ENCODE measurements at places on chromosomes 7 and 10.

- no peak for DNase-seq
Observed at GRCh38 chr7:37942934-37943610, 22.6 kb downstream of the EPDR1 start.

DNA sequence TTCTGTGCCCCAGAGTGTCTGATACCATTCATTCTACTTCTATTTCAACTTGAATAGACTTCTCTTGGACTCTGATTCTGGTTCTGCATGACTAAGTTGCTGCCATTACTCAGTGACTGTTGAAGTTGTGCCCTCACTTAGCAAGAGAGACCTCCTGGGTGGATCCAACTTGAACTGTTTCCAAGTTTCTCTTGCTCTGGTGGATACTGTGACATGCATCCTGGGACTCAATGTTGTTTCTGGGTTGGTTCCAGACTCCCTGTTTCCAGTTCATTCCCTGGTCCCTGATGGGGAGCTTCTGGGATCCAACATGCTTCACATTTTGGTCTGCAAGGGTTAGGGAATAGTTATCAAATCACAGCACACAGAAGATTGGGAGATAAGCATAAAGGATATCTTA, 26.2 kb upstream of the PRPF18 start:
- DNase-seq = no peak

- no peak for DNase-seq
Observed at GRCh38 chr7:35003679-35004303, 33.5 kb downstream of the DPY19L1 start.

DNA sequence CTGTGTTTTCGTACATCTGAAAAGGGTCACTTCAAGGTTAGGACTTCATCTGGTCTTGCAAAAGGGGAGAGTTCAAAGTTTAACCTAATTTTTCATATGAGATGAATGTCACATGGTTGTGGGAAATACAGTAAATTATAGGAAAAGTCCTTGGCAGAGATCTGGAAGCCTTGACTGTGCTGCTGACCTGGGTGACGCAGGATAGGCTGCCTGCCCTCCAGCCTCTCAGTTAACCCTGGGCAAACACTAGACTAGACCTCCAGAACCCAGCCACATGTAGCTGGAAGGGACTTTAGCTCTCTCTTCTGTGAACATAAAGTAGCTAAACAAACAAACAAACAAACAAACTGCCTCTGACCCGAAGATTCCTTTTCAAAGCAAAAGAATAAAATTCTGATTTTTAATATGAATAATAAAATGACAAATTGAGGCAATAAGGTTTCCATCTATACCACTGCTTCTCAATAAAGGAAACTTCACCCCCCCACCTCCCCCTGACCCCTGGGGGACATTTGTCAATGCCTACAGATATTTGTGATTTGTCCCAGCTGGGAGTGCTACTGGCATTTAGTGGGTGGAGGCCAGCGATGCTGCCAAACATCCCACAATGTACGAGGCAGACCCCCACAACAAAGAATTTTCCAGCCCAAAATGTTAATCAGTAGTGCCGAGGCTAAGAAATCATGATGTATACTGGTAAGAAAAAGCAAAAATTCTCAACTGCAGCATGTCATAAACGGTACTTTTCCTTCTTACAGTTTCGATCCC, 75.2 kb upstream of the PRR15 start:
- no peak for DNase-seq

DNA sequence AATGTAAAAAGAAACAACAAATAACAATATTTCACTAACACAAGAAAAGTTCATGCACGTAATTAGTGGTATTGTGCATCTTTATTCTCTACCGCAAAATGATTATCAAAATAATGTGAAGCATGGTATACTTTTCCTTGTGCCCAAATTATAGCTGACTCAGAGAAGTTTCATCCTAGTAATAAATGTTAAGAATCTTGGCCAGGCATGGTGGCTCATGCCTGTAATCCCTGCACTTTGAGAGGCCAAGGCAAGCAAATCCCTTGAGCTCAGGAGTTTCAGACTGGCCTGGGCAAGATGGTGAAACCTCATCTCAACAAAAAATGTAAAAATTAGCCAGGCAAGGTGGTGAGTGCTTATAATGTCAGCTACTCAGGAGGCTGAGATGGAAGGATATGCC, 105.0 kb downstream of the KMT2C start:
- DNase-seq = no peak

DNA sequence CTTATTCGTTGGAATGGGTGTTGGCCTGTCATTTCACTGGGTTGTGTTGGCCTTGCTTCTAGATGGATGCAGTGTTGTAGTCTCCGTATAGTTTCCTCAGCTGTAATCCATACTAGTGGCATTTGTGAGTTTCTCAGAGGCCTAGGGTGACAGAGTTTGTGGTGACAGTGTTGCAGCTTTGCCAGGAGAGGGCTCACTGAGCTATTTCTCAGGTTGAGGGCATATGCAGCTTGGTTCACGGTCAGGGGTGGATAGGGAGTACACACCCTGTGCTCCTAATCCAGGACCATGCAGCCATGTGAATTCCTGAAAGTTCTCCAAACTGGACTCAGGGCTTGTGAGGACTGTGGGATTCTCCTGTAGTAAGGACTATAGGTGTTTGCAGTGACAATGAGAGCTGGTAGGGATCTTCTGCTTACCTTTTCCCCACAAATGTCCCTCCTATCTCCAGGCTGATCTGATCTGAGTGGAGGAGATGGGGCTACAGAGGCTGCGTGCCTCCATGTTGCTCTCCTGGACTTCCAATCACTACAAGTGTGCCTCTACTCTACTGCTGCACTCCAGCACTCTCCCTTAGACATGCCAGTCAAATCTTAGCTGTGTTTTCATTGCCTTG, 229.0 kb downstream of the STK31 start:
- DNase-seq = no peak

DNA sequence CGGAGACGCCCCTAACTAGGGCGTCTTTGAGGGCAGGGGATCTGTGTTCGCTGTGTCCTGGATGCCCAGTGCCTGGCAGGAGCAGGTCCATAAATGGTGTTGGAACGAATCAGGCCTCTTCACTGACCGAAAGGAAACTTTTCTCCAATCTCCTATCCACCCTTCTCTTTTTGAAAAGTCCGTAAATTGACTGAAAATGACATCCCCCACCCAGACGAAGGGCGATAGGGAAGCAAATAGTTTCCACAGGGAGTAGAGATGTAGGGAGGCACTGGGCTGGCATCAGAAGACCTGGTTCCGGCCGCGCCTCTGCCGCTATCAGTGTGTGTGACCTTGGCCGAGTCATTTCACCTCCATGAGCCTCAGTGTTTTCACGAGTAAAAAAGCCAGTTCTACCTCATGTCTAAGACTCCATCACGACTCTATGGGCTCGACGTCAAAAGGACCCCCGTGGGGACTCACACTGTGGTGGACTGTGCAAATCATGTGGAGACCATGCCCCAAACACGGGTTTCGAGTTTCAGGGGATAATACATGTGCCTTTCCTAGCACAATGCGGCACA, 497 bp upstream of the RAB11FIP2 start:
- DNase-seq = no peak

GRCh38 chr10:58350619-58351323, 16.0 kb downstream of the UBE2D1 start:
- DNase-seq = no peak

GRCh38 chr7:93219868-93220267, 6.4 kb downstream of the HEPACAM2 start:
- no peak for DNase-seq

GRCh38 chr7:151484971-151485707, 34.6 kb downstream of the RHEB start:
- no peak for DNase-seq

DNA sequence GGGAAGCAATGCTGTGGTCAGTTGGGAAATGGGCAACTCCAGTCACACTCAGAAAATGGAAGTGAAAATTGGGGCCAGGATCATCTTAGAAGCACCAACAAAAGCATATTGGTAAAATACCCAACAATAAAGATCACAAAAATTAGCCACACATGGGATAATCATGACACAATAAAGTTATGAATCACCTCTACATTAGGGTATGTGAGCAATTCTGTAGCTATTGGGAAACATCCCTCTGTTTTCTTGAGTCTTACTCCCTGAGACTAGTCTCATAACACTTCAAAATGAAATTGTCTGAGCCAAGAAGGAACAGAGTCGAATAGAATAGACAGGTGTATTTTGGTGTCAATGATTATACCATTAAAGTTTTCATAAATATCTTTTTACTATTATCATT, 178.3 kb downstream of the DYNC1I1 start:
- no peak for DNase-seq

- no peak for DNase-seq
Observed at GRCh38 chr7:94400643-94401427, 6.1 kb downstream of the COL1A2 start.

GRCh38 chr10:105837951-105838350, 1196.9 kb downstream of the SORCS3 start:
- DNase-seq = peak; percentile 36

- DNase-seq = no peak
Observed at GRCh38 chr7:101066141-101066832, 19.0 kb upstream of the TRIM56 start.

- DNase-seq = no peak
Observed at GRCh38 chr10:106930751-106931150, 233.8 kb downstream of the SORCS1 start.

DNA sequence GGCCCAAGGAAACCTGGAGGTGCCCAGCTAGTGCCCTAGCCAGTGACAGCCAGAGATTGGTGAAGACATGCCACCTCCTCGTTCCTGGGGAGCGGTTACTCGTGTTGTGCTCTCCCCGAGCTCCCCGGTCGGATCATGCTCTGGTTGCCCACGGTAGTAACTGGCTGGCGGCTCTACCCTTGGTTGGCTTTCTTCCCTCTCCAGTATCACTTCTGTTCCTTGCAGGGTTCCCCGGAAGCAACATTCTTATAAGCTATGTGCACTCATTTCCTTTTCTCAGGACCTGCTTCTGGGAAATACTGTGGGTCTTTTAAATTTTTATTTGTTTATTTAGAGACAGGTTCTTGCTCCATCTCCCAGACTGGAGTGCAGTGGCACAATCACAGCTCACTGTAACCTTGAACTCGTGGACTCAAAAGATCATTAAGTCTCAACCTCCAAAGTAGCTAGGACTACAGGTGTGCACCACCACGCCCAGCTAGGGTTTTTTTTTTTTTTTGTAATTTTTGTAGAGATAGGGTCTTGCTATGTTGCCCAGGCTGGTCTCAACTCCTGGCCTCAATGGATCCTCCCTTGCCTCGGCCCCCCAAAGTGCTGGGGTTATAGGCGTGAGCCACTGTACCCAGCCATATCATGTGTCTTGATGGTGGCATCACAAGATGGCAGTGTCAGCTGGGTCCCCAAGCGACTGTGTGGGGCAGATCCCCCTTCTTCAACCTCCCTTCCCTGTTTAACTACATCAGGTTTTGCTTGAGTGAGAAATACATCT, 6.9 kb upstream of the CALHM1 start:
- DNase-seq = no peak

DNA sequence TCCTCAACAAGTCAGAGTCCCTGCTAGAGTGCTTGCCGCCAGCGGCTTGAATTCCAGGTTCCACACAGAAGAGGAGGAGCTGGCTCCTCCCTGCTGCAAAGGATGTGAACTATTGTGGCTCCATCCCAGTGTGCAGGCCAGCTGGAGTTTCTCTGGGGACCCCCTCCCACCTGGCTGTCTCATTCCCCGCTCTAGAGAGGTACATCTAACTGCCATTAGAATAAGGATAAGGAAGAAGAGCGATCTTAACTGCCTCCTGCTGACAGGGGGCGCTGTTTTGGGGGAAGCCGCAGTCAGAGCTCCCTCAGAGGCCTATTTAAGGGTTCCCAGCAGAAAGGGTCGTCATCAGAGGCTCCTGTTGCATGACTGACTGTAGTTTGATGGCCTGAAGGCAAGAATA, 40.8 kb upstream of the HECW1 start:
- DNase-seq = no peak

- DNase-seq = peak; percentile 27
Observed at GRCh38 chr7:77799078-77799964, 748 bp downstream of the PHTF2 start.

GRCh38 chr7:98831641-98832221, 38.1 kb downstream of the TMEM130 start:
- peak; percentile 13 for DNase-seq

- DNase-seq = no peak
Observed at GRCh38 chr7:25244254-25245033, 16.2 kb upstream of the NPVF start.

- DNase-seq = no peak
Observed at GRCh38 chr7:109964780-109965179, 1126.1 kb upstream of the LRRN3 start.

DNA sequence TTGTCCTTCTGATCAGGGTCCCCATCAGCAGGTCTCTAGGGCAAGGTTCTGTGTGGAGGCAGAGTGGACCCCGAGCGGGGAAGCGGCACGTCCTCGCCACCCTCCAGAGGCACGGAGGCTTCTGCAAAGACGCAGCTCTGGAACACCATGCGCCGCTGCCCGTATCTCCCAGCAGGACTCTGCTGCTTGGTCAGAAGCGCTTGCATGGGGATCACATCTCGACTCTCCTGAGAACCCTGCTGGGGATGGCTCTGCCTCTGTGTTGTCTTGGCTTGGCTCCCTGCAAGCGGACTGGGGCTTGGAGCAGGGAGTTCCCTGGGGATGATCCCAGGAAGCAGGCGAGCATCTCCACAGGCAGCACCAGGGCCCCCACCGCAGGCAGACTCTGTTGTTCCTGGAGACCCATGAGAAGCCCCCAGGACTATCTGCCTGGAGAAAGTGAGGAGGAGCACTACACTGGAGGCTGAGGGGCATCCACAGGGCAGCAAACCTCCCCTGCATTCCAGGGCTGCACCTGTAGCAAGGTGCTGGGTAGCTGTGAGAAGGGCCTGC, 520.5 kb downstream of the GLRX3 start:
- no peak for DNase-seq

DNA sequence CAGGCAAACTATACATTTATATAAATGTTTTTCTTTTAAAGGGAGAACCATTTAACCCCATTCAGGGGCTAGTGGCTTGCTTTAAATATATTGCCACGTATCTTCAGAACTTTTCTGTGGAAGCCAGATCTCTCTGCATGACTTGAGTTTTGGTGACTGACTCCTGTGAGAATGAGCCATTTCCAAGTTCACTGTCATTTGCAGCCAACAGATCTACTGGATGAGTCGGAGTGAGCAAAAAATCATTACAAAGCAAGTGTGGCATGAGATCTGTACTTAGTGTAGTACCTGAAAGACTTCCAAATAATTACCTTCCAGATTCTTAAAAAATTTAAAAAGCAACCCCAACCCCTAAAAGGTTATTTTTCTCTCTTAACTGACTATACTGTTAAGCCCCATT, 45.6 kb downstream of the PDSS1 start:
- no peak for DNase-seq

GRCh38 chr7:79339208-79339925, 114.1 kb downstream of the MAGI2 start:
- DNase-seq = no peak

GRCh38 chr10:28494420-28494819, 38.5 kb upstream of the WAC start:
- no peak for DNase-seq
